ENCODE measurements at places on chromosomes 1 and 21. TPM values are rescaled to one million over a fixed set of nuclear protein-coding genes. Genes with fewer than 3 reads are reported as not detected.

SETD4 gene
- 18.3 TPM for total RNA-seq

PPIAL4G gene
- not detected for total RNA-seq

TEKT2 gene
- total RNA-seq, result not detected

TBX19 gene
- total RNA-seq, result 8.4 TPM

CYP4Z1 gene
- total RNA-seq, result 3.9 TPM

HJV gene
- total RNA-seq, result not detected

ZNF593OS gene
- not detected for total RNA-seq

IFNLR1 gene
- not detected for total RNA-seq

CYP4B1 gene
- 117 TPM for total RNA-seq

ASCL5 gene
- not detected for total RNA-seq

ELF3 gene
- 4.9 TPM for total RNA-seq

NBPF6 gene
- total RNA-seq, result not detected

SH3BGR gene
- 24.9 TPM for total RNA-seq

AP4B1 gene
- 47.2 TPM for total RNA-seq

FCAMR gene
- not detected for total RNA-seq

RGS18 gene
- 6.1 TPM for total RNA-seq

SMIM1 gene
- total RNA-seq, result 2.6 TPM

S1PR1 gene
- 108 TPM for total RNA-seq

GAS5 gene
- total RNA-seq, result 120 TPM

BARHL2 gene
- not detected for total RNA-seq

CD52 gene
- 2.7 TPM for total RNA-seq

ATP6V1G3 gene
- total RNA-seq, result not detected

FOXO6 gene
- total RNA-seq, result 3.8 TPM

GJA8 gene
- not detected for total RNA-seq

IGSF9 gene
- not detected for total RNA-seq

LPAR3 gene
- total RNA-seq, result 2.7 TPM

CHD1L gene
- 50.8 TPM for total RNA-seq

LINGO4 gene
- not detected for total RNA-seq

PRAMEF6 gene
- total RNA-seq, result not detected

SAMD13 gene
- 1.8 TPM for total RNA-seq

CCDC190 gene
- total RNA-seq, result not detected

LIPI gene
- total RNA-seq, result not detected

ARHGEF16 gene
- total RNA-seq, result 1.6 TPM

ST6GALNAC5 gene
- total RNA-seq, result 19.8 TPM

POMGNT1 gene
- total RNA-seq, result 66.9 TPM

PROK1 gene
- total RNA-seq, result 0.27 TPM

KCNJ15 gene
- 0.41 TPM for total RNA-seq

TINAGL1 gene
- 581 TPM for total RNA-seq

AVPR1B gene
- total RNA-seq, result not detected

GLIS1 gene
- 2.6 TPM for total RNA-seq

TNFRSF4 gene
- total RNA-seq, result not detected
